ENCODE measurements at places on chromosomes 4 and X. TPM values are rescaled to one million over a fixed set of nuclear protein-coding genes. Genes with fewer than 3 reads are reported as not detected.

Gene SMPX
- not detected for total RNA-seq

Gene PF4V1
- 0.41 TPM for total RNA-seq

Gene DSPP
- 0.41 TPM for total RNA-seq

Gene CSAG3
- total RNA-seq, result not detected

Gene AFM
- total RNA-seq, result not detected

Gene SOX3
- total RNA-seq, result 2.4 TPM

Gene CYBB
- 10.6 TPM for total RNA-seq

Gene BRS3
- total RNA-seq, result 1.6 TPM

Gene PGAM4
- not detected for total RNA-seq

Gene SH3TC1
- total RNA-seq, result 1.6 TPM

Gene RTL9
- under 0.01 TPM for total RNA-seq

Gene SOD3
- not detected for total RNA-seq

Gene BST1
- 4.5 TPM for total RNA-seq

Gene PLAC1
- total RNA-seq, result not detected

Gene USP17L21
- not detected for total RNA-seq

Gene THAP9
- total RNA-seq, result 17.5 TPM

Gene F9
- total RNA-seq, result not detected

Gene FAAH2
- 3.3 TPM for total RNA-seq

Gene PNMA3
- 12.6 TPM for total RNA-seq

Gene SPANXD
- not detected for total RNA-seq

Gene AKAP14
- not detected for total RNA-seq

Gene PABPC4L
- total RNA-seq, result 1.2 TPM

Gene SLC9B2
- total RNA-seq, result 107 TPM

Gene DMRTC1B
- total RNA-seq, result 0.41 TPM

Gene TMEM154
- total RNA-seq, result under 0.01 TPM

Gene TKTL2
- 0.82 TPM for total RNA-seq

Gene CENPVL2
- 3.3 TPM for total RNA-seq

Gene TCEAL6
- total RNA-seq, result 9.4 TPM

Gene RBMXL3
- total RNA-seq, result not detected

Gene LGI2
- 2.0 TPM for total RNA-seq

Gene TLR10
- 1.6 TPM for total RNA-seq

Gene RADX
- 9.4 TPM for total RNA-seq

Gene TMEM150C
- total RNA-seq, result 74.2 TPM

Gene SPACA5
- total RNA-seq, result not detected

Gene HPSE
- 0.82 TPM for total RNA-seq

Gene CLTRN
- 0.41 TPM for total RNA-seq

Gene PRSS12
- 24.9 TPM for total RNA-seq

Gene EPHA5
- total RNA-seq, result 107 TPM

Gene ADGRA3
- total RNA-seq, result 45.2 TPM

Measured in frontal cortex (tissue), 4 donors.